ENCODE measurements at places on chromosomes 16 and 17.
A peak's percentile ranks its signal among the peaks of the same experiment; 100 is the strongest.

- DNase-seq = no peak
Measured at GRCh38 chr16:13863075-13863765, 56.7 kb upstream of the ERCC4 start.

GRCh38 chr16:75343941-75344340 lies 89.4 kb downstream of the CFDP1 start:
- DNase-seq = no peak

DNA sequence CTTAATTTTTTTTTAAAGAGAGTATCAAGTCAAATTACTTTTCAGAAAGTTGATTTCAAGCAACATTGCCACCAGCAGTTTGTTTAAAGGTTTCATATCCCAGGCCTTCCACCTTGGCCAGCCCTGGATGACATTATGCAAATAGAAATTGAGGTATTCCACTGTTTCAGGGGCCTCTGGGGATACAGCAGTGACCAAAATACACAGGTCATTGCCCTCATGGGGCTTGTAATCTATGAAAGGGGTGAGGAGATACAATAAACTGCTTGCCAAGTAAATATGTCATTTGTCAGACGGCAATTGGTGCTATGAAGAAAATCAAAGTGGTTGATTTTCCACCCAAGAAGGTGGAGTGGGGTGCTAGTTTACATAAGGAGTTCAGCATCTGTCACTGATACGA lies 37.8 kb upstream of the TMC5 start:
- DNase-seq = no peak

GRCh38 chr17:52025236-52025635 lies 133.3 kb downstream of the CA10 start:
- no peak for DNase-seq

GRCh38 chr17:2060681-2061440 lies 6.0 kb downstream of the HIC1 start:
- DNase-seq = no peak

DNA sequence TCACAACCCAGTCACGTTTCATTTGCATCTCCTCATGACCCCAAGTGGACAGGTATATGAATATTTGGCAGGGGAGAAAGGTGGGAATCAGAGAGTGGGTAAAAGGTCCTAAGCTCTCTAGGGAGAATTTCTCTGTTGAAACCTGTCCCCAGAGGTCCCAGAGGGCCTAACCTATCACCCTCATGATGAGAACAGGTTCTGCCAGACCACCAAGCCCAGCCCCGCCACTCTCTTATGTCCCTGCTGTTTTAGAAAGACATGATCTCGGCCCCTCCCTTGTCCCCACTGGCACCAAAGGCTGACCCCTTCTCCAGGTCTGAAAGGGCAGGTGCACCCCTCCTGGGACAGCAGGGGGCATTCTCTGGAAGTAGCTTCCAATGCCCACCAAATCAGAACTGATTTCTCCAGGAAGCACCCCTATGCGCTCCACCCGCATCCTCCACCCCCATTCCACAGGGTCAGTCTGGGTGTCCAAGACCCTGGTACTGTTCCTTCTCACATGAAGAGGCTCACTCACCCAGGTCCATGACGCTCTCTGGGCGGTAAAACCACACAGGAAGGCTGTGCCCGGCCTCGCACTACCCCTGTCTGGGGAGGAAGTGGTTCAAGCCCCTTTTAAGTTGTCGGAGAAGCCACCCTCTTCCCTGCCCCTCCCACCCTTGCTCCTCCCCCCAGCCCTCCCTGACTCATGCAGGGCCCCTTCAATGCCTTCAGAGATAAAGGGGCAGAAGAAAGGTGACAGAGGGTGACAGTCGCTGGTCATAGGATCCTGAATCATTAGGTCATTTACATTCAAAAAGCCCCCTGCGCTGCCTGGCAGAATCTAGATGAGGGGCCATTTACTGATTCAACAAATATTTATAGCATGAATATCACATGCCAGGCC lies at the start of gene CCR7:
Gene CCR7, minus strand, starts transcription at position 590 of the 886 bp plus-strand sequence. Its CDS starts 63 bp downstream, at position 527.
- peak; percentile 81 for DNase-seq

GRCh38 chr17:47288531-47289116 lies 35.0 kb downstream of the ITGB3 start:
- DNase-seq = no peak

DNA sequence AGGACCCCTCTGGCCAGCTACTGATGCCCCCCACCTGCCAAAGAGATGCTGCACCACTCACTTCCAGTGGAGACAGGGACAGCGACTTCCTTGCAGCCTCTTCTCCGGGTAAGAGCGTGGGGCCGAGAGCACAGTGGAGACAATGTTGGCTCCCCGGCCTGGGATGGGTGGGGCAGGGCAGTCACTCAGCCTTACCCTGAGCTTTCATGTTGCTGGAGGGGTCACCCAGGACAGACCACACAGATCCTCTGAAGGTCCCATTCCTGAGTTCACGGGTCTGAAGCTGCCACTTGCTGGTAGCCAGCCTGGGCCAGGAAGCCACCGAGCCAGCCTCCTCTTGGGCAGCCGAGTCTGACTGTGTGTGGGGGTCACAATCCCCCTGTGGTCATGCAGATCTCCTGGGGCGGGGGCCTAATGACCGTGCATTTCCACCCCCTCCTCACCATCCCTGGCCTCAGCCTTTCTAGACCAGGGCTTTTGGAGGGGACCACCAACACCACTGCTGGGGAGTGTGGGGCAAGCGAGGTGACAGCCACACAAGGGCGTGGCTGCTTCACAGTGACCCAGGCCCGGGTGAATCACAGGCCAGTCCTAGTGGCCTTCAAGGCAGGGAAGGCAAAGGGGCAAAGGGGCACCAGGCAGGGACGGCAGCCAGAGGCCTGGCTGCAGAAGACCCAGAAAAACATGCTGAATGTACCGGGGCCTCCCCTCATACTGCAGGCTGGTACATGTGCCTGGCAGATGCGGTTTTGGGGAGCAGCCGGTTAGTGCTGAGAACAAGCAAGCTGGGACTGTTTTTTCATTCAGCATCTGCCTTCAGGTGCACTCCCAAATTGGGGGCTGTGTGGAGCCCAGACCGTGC lies 10.4 kb downstream of the TAF1C start:
- no peak for DNase-seq

Measured in activated CD4-positive, alpha-beta T cell treated with anti-CD3 and anti-CD28 coated beads for 1 hour (primary cell).